CD4-positive, alpha-beta T cell treated with Interleukin-10 for 1 hour (primary cell): ENCODE measurements at places on chromosomes 6 and 20.
A peak's percentile ranks its signal among the peaks of the same experiment; 100 is the strongest.

- DNase-seq = no peak
Observed at GRCh38 chr20:63366390-63367365, 5.5 kb upstream of the CHRNA4 start.

- DNase-seq = no peak
Observed at GRCh38 chr6:2893281-2893680, 9.8 kb downstream of the SERPINB9 start.

- DNase-seq = no peak
Observed at GRCh38 chr6:110534731-110535492, 58.5 kb upstream of the SLC22A16 start.

- DNase-seq = peak; percentile 46
Observed at GRCh38 chr20:23407781-23408464, 13.4 kb downstream of the NAPB start.

DNA sequence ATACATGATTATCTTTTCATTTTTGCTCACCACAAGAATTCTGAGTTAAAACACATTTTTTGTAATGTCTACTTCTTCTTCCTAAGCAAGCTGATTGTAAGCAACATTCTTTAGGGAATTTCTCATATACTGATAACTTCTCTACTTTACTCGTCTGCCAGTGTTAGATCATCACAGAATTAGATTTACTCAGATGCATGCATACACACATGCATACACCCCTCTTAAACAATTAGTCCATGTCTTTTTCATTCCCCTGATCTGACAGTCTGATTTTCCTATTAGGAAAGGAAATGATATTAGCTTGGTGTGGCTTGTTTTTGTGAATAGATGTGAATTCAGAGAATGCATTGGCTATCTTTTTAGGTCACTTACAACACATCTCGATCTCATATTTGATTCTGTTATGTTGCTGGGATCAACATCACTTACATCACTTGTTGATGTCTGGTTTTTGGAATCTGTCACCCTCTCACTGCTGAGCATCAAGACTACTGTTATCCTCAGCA lies 91.4 kb downstream of the FIG4 start:
- DNase-seq = no peak
